Kidney epithelial cell (primary cell): ENCODE measurements at places on chromosomes 2 and 18. TPM values are rescaled to one million over a fixed set of nuclear protein-coding genes. Genes with fewer than 3 reads are reported as not detected.

DNA sequence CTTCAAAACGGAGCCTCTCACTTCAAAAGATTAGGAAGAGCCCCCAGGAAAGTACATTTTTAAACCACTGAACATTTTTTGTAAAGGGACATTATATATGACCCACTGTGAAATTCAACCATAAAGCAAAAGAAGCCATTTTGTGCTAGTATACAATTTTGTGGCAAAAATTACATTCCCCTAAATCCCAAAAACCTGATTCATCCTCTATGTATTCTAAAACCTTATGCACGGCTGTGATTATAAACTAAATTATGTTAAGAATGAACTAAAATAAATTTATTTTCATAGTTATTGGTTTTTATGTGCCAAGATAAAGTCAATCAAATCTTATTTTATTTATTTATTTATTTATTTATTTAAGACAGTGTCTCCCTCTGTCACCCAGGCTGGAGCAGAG lies 48.5 kb downstream of the RTN4 start:
- DNase-seq, result no peak

DNA sequence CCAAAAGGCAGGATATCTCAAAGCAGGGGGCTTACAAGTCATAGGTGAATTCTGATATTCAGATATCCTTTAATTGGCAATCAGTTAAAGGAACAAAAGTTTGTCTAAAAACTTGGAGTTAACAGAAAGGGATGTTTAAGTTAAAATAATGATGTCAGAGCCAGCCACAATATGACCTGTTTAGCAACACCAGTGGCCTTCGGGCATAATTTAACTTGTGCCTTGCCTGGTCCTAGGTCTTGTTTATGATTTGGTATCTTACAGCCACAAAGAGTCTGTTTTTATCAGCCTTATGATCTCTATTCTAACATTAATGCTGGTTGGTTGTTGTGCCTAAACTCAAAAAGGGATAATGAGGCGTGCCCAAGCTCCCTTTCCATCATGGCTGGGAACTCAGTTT lies 252.9 kb downstream of the RNF152 start:
- DNase-seq, result no peak

GRCh38 chr2:27885234-27885633 lies 5.0 kb downstream of the RBKS start:
- DNase-seq, result no peak

The SPIRE1 gene
- 49.2 and 52.4 TPM in 2 replicates for total RNA-seq

GRCh38 chr2:62672601-62673000 lies 32.9 kb upstream of the EHBP1 start:
- peak; percentile 42 for DNase-seq

GRCh38 chr2:119749477-119750012 lies 10.2 kb upstream of the PTPN4 start:
- DNase-seq, result no peak

GRCh38 chr2:64836566-64836965 lies 152.6 kb upstream of the SLC1A4 start:
- DNase-seq, result no peak

GRCh38 chr18:73597832-73598615 lies 549.6 kb downstream of the FBXO15 start:
- no peak for DNase-seq

The ZSWIM2 gene
- not detected in 2 replicates for total RNA-seq

The EFEMP1 gene
- total RNA-seq, result 35.8 and 40.7 TPM in 2 replicates

The ABCB11 gene
- not detected in 2 replicates for total RNA-seq

The HOXD9 gene
- total RNA-seq, result 11.6 and 12.2 TPM in 2 replicates

DNA sequence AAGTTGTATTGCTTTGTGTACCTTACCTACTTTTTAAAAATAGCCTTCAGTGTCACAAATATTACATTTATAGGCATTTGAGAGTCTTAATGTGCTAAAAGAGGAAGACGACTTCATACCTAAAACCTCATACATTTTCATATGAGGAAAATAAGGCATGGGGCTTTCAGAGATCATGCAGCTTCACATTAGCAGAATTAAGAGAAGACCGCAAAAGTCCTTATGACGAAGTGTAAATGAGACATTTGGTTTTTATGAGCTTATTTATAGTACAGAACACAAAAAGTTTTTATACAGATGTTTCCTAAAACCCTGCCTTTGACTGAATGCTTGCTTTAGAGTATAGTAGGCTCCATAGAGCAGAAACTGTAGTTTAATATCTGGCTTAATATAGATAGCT lies 10.1 kb upstream of the CCDC138 start:
- no peak for DNase-seq

DNA sequence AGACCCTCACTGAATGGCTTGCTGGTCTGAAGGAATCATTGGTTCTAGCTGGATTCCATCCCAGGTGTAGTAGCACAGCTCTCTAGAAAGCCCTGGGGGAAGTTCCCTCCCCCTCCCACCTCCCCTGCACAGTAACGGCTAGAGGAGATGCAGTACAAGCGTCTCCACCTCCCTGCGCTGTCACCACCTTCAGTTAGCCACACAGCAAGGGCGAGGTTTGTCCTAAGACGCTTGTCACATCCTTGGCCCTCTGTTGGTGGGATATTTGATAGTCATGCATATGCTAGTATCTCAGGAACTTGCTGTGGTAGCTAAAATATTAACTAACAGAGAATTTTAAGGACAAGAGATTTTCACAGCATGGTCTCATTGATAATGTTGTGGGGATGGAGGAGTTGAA lies 19.4 kb downstream of the TRAPPC12 start:
- DNase-seq, result no peak

- no peak for DNase-seq
Observed at GRCh38 chr18:79372991-79373390, 22.7 kb upstream of the NFATC1 start.

The DSC2 gene
- total RNA-seq, result 29.7 and 31.8 TPM in 2 replicates

The CAVIN2 gene
- 0.21 and 0.62 TPM in 2 replicates for total RNA-seq

DNA sequence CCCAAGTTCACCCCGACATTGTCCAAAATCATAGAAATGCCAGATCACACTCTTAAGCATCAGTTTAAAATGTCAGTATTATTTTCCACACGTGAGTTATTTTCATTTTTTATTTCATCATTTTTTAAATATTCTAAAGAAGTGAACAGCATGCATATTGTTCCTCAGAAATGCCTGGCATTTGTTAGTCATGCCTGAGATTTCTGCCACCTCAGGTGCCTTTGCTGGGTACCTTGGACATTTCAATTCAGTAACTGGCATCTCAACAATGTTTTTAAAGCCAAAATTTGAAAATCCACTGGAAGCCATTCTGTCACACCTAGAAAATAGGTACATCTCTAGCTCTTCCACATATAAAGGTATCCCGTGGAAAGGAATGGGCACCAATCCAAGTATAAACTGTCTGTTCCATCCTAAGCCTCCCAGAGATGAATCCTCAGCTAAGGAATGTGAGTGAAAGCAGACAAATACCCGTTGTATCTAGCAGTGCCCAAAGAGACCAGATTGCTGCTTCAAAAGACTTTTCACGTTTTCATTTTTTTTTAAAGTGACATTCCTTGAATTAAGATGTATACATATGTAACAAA lies 159.8 kb downstream of the ZNF385B start:
- DNase-seq, result no peak
